ENCODE measurements at places on chromosomes 16 and 17.

GRCh38 chr17:27912964-27913363 lies 19.8 kb upstream of the LYRM9 start:
- DNase-seq = no peak

DNA sequence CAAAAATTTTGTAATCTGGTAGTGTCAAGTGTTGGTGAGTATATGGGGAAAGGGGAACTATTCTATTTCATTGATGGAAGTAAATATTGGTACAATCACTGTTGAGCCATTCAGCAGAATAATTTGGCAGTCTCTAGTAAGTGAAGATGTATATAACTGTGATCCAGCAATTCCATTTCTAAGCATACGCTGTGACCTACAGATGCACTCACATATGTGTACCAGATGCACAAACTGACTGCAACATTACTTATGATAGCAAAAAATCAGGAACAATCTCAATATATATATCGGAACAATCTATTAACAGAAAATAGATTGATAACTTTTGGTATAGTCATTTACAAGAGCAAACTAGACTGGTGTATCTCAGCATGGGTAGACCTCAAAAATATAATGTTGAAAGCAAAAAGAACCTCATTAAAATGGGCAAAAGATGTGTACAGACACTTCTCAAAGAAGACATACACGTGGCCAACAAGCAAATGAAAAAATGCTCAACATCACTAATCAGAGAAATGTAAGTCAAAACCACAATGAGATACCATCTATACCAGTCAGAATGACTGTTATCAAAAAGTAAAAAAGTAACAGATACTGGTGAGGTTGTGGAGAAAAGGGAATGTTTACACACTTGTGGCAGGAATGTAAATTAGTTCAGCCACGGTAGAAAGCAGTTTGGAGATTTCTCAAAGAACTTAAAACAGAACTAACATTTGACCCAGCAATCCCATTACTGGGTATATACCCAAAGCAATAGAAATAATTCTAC lies 20.7 kb downstream of the ADAP2 start:
- no peak for DNase-seq

- DNase-seq = no peak
Observed at GRCh38 chr17:8047769-8048110, 8.9 kb downstream of the ALOX15B start.

- DNase-seq = no peak
Observed at GRCh38 chr16:3655030-3655395, 522 bp downstream of the DNASE1 start.

DNA sequence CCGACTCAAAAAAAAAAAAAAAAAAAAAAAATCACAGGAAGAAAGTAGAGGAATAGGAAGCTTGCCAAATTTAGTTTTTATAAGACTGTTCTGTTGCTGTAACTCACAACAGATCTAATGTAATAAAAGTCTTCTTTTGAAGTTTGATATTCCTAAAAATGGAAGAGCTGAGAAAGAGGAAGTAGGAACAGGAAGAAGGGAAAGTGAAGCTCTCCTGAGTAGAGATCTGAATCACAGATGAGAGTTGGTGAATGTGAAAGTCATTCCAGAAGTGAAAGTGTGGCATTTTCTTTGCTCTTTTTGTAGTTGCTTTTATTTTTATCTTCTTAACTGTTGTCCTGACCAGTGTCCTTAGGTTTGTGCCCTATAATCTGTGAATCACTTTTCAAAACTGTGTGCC lies 2.1 kb downstream of the NMT1 start:
- no peak for DNase-seq

- no peak for DNase-seq
Observed at GRCh38 chr17:17888821-17889220, 52.0 kb upstream of the SREBF1 start.
